ENCODE measurements at places on chromosomes 7 and 10. TPM values are rescaled to one million over a fixed set of nuclear protein-coding genes. Genes with fewer than 3 reads are reported as not detected.

PROSER2 gene
- total RNA-seq: 6.9 TPM

CYP2W1 gene
- not detected for total RNA-seq

RNLS gene
- not detected for total RNA-seq

CHST3 gene
- total RNA-seq: 40.6 TPM

DNA sequence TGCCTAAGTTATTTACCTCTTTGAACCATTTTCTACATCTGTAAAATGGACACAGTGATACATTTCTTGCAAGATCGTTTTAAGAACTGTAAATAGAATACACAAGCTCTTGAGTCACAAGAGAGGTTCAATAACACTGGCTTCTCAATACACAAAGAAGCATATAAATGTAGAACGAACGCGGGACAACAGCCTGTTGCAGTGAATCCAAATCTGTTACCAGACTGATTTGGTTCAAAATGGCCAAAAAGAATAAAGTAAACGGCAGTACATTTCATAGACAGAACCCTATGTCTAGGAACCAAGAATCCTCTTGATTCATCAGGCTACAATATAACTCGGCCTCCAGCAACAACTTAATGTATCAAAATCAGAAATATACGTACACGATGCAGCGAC, 701 bp downstream of the MTPAP start:
- peak; percentile 3 for DNase-seq

DNA sequence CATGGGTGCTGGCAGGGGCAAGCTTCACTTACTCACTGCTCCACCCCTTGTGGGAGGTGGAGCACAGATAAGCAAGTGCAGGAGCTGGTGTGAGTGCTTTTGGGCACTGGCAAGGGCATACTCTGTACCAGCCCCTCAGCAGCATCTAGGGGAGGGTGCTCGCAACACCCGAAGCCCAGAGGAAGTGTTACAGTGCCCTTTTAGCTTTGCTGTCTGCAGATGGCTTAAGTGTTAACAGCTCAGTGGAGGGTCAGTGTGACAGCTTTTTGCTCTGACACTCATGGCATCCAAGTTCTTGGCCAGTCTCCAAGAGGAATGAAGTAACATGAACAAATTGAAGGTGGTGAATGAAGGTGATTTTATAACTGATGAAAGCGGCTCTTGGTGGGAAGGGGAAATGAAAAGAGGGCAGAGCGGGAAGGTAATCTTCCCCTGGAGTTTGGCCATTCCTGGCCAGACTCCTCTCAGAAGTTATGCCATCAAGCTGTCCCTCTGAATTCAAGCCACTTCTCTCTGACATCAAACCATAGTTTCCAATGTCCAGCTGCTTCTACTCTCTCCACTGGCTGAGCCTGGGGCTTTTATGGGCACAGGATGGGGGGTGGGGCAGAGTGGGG, 862.5 kb downstream of the KCNMA1 start:
- no peak for DNase-seq

GRCh38 chr7:36082910-36083309, 70.1 kb upstream of the EEPD1 start:
- no peak for DNase-seq

GRCh38 chr10:80900661-80901060, 363.0 kb downstream of the SH2D4B start:
- no peak for DNase-seq
